ENCODE measurements at places on chromosomes 11 and 22.

GRCh38 chr11:501001-501682 is 5.9 kb downstream of the RNH1 start:
- DNase-seq = no peak

DNA sequence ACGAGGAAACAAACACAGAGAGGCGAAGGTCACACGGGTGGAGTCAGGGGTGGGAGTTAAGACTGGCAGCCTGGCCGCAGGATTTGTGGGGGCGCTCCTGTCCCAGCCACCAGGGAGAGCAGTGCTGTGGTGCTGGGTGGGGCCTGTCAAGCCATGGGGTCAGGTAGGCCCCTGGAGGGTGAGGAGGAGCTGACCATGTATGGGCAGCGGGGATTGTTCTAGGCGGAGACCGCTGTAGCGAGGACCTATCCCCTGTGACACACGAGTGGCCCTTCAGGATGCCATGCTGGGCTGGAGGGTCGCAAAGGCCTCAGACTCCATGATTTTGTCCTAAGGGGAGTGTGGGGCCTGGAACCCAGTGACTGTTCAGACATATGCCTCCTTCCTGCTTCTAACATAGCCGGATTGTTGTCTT is 1.6 kb upstream of the RPS19BP1 start:
- no peak for DNase-seq

DNA sequence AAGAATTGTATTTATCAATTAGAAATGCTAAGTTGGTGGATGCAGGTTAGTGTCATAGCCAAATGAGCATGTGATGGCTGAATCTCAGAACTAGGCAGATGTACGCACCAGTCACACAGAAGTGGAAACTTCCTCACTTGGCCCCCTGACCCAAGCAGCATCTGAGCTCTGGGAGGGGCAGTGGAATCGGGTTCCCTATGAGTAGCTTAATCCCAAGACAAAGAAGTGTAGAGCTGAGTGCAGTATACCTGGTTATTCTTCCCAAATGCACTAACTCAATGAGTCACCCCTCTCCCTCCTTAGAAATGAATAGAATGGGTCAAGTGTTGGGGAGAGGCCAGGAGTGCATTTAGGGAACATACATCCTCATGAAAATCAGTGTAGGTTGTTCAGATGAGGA is 224.6 kb downstream of the FAT3 start:
- no peak for DNase-seq

DNA sequence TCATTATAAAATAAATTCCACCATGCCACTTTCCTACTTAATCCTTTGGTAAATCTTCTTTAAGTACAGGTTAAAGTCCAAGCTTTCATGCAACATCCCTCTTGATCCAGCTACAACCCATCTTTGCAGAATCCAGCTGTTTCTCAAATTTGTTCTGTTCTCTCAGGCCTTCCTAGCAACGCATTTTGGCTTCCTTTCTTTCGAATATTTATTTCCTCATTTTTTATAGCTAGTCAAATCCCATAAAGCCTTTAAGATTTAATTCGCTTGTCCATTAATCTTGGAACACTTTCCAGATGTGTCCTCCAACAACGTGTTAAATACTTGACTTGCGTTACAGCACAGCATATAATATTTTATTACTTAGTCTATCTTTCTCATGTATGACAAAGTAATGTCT is 600.1 kb upstream of the CHORDC1 start:
- DNase-seq = no peak

DNA sequence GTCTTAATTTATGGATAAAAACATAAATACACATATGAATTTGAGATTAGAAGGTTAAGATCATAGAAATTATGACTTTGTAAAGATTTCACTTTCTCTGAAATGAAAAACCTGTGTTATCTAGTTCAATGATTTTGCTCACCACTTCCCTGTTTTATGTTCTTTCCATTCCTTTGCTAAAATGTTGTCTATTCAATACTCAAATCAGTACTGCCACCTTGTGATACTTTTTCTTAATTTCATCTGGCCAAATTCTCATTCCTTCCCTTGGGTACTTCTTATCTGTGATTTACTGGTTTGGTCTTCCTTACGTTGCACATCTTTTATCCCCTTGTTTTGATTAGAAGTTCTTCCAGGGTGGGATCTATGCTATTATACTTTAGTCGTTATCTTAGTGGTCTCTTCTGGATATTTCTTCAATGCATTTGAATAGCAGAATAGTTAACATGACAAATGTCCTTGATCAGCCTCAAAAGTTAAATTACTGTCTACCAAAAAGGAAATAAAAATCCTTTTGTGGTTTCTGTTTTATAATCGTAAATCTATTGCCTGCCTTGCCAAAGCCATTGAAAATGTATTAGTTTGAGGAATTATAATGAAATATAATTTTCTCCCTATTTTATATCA is 197.0 kb downstream of the PGR start:
- no peak for DNase-seq

- DNase-seq = no peak
Measured at GRCh38 chr11:110349138-110349996, 53.0 kb upstream of the RDX start.

GRCh38 chr11:45073685-45074141 is 72.7 kb upstream of the PRDM11 start:
- DNase-seq = no peak

DNA sequence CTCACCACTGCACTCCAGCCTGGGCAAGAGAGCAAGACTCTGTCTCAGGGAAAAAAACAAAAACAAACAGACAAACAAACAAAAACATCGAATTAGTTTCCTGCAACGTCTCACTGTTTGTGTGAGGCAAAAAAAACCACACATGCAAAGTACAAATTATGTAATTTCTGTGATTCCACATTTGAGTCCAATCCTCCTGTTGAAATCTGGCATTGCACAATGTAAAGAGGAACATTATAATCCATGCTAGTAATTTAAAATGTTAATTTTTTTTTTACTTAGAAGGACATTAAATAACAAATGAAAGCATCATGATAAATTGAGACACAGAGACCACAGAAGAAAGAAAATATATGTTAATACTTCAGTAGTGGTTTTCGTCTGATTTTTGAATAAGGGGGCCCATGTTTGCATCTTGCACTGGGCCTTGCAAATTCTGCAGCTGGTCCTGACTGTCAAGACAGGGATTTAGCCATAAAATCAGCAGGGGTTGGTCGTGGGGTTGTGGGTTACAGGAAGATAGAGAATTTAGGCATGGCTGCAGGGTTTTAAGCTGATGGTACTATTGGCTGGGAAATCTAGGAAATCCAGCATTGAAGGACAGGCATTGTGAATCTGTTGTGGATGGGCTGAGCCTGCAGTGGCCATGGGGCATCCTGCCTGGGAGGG is 102.6 kb upstream of the ALDH3B2 start:
- DNase-seq = no peak

DNA sequence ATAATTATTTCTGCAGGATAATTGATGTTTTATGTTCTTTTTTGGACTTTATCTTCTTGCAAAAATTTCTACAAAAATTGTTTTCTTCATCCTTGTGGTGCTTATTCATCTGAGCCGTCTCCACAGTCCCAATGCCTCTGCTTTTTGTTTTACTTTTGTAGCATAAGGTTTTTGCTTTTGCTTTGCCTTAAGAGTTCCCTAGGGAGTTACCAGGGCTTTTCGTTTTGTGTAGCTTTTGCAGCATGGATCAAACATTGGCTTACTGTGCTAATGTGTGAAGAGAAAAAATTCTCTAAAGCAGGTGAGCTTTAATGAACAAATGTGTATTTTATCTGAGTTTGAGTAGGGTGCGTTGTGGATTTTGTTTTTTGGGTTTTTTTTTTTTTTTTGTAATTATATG is 11.8 kb downstream of the XBP1 start:
- no peak for DNase-seq

DNA sequence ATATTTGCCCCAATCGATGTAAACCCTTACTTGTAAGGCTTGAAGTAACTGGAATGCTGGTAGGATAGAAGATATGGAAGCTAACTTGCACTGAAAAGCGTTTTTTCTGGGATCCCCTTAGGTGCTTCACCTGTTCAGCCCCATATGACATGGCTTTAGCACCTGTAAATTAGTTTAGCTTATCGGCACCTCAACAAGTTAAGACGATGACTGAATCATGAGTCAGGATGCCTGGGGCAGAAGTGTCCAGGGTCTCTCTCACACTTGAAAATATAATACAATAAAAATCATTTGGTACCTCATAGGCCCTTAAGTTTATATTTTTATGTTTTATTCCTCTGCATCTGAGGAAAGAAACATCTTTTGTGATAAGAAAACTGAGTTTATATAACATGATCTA is 409.2 kb upstream of the LRRC4C start:
- no peak for DNase-seq

DNA sequence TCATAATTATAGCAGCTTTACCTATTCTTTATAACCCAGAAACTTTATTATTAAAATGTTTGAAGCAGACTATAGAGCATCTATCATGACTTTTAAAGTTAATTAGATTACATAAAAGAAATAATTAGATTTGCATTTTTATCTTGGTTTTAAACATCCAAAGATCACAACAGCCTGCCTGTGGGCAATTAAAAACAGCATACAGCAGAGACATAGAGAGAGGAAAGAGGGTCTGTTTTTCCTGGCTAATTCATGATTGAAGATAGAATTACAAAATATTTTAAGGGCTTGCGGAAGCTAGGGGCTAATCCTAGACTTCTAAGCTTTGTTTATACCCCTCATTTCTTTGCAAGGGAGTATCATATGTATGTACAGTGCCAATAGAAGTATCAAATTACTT is 178.1 kb downstream of the SOX6 start:
- no peak for DNase-seq

DNA sequence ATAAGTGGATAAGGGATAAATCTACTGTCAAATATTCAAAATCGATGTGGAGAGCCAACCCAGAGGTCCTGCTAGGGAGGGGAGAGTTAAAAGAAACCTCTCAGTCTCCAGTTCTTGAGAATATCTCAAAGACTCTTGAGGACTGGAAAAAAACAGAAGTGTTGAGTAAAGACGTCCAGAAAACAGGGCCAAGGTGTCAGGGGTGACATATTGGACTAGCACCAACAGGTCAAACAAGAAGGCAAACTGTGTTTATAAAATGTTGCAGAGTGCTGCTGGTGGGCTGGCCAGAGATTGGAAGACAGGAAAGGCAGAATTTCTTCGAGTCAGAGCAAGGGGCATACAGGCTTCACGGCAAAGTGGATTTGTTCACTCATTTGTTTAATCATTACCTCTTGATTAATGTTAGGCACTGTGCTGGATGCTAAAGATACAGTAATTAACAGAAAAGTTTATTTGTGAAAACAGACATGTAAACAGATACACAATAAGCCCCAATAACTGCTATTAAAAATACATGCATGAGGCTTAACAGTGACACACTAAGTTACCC is 33.7 kb upstream of the SMPD1 start:
- DNase-seq = no peak

DNA sequence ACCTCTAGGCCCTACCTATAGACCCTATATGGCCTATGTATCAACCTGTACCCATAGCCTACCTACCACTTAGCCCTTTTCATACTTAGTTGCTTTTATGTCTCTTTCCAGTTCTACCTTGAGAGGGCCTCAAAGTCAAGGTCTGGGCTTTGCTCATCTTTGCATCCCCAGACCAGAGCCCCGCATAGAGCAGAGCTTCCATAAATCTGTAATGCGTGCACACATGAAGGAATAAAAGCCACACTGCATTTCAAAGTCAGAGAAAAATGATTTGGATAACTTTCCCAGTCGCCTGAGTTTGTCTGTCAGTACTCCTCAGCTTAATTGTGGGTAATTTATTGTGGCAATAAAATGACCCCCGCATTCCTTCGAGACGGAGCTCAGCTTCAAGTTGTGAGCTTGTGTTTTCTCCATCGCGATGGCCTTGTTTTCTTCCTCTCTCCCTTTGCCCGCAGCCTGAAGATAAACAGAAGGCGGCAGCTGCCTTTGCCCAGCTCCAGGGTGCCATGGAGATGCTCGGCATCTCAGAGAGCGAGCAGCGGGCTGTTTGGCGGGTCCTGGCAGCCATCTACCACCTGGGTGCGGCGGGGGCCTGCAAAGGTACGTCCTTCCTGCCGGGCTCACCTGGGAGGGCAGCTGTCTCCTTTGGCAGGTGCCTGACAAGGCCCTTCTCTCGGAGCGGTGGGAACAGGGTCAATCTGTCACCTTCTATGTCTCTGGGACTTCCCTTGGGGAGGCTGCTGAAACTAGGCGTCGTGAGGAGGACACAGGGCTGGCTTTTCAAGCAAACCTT is 55.7 kb downstream of the MYO18B start:
- DNase-seq = no peak

- DNase-seq = no peak
Measured at GRCh38 chr11:88657076-88657738, 319.7 kb upstream of the CTSC start.

- no peak for DNase-seq
Measured at GRCh38 chr11:95487938-95488337, 256.9 kb upstream of the SESN3 start.

GRCh38 chr11:20450829-20451228 is 63.3 kb downstream of the PRMT3 start:
- DNase-seq = no peak

DNA sequence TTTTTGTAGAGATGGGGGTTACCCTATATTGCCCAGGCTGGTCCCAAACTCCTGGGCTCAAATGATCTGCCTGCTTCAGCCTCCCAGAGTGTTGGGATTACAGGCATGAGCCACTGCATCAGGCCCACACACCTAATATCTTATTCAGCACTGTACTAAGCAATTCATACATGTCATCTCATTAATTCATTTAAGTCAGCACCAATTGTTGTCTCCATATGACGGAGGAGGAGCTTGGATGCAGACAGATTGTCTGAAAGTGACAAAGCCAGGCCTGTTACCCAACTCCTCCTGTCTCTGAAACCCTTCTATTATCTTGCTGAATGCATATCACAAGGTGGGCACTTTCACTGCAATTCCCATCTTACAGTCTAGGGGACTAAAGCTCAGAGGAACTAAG is 57.5 kb upstream of the ALX4 start:
- no peak for DNase-seq

DNA sequence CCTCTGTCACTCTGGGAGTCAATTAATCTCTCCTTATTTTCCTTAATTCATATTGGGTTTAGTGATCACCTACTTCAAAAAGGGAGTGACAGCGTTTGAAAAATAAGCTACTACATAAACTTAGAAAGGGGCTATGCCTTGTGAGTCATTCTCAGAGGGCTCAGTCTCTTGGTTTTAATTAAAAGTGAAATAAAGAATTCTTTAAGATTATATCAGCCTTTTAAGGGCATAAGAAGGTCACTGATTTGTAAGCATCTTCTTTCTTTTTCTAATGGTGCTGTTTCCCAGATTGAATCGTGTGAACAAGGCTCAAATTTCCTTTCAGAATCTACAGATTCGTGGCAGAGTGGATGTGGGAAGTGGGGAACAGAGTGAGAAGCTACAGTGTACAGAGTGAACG is 636.2 kb upstream of the CCDC90B start:
- DNase-seq = no peak
